CD4-positive, alpha-beta T cell treated with Interferon gamma for 1 hour (primary cell): ENCODE measurements at places on chromosomes 16 and 17.

GRCh38 chr17:37752482-37752881 is 7.6 kb upstream of the HNF1B start:
- no peak for DNase-seq

GRCh38 chr17:8865385-8865784 is 2.1 kb downstream of the PIK3R6 start:
- no peak for DNase-seq

- peak; percentile 80 for DNase-seq
These were observed 6.6 kb downstream of the PRSS8 start for GRCh38 chr16:31128711-31129567.

DNA sequence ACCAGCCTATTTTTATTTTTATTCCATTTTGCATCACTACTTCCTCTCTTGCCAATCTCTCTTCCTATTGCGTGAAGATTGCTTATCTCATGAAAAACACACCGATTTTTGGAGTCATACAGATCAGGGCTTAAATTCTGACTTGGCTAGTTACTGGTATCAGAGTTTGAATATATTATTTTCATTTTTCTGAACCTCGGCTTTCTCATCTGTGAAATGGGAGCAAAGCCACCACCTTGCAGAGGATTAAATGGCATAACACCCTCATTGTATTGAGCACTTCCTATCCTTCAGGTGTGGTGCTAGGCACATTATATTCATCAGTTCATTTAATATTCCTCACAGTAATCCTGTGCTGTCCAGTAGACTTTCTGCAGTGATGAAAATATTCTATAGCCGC is 208.8 kb downstream of the HAPSTR1 start:
- DNase-seq: no peak

DNA sequence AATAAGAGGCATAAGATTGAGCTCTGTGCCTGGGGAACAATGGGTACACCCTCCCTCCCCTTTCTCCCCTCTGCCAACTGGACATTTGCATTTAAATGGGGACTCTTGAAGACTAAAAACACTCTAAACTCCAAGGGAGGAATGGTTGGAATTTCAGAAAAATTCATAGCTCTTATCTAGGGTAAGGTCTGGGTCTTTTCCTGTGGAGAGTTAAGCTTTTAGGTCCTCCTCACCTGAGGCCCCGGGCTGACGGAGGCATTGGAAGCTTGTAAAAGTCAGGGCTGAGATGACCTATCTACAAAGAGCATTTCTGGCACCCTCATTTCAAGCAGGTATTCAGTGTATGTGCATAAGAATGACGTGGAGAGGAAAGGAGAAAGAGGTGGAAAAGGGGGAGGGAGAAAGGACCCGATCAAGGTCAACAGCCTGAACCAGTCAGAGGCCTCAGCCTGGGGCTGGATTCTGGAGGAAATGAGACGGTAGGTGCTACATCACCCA is 78.0 kb downstream of the RAP1GAP2 start:
- DNase-seq: no peak

DNA sequence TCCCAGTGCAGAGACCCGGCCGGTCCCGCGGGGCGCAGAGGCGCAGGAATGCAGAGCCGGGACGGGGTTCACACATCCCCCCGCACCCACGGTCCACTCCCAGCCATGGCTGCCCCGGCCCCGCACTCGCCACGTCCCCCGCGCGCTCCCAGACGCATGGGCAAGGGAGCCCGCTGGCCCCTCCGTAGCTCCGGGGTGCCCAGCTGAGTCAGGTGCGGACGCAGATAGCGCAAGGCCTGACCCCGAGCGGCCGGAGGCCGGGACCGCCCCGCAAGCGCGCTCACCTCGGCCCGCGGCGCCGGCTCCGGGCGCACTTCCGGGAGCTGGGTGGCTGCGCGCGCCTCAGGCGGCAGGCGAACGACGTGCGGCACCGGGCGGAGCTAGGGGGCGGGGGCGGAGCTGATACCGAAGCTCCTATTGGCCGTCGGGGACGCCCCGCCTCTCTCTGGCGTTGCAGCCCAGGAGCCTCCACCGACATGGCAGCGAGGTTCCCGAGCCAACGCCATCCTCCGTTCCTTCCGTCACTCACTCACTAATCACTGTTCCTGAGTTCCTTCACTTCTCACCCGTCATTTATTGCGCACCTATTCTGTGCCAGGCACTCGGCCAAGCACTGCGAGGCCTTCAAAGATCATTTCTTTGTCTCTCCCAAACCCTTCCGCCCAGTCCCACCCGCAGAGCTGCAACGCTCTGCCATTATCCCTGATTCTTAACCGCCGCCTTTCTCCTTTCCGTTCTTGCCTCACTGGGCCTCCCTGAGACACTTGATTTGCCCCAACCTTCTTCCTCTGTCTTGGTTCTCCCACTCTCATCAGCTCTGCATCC is at the start of gene ZNF18:
Gene ZNF18, minus strand, starts transcription at position 329 of the 825 bp plus-strand sequence. CDS start 4,646 bp downstream, outside the sequence.
- DNase-seq: peak; percentile 95

GRCh38 chr17:3512505-3513171 is 36.8 kb downstream of the ASPA start:
- DNase-seq: no peak

DNA sequence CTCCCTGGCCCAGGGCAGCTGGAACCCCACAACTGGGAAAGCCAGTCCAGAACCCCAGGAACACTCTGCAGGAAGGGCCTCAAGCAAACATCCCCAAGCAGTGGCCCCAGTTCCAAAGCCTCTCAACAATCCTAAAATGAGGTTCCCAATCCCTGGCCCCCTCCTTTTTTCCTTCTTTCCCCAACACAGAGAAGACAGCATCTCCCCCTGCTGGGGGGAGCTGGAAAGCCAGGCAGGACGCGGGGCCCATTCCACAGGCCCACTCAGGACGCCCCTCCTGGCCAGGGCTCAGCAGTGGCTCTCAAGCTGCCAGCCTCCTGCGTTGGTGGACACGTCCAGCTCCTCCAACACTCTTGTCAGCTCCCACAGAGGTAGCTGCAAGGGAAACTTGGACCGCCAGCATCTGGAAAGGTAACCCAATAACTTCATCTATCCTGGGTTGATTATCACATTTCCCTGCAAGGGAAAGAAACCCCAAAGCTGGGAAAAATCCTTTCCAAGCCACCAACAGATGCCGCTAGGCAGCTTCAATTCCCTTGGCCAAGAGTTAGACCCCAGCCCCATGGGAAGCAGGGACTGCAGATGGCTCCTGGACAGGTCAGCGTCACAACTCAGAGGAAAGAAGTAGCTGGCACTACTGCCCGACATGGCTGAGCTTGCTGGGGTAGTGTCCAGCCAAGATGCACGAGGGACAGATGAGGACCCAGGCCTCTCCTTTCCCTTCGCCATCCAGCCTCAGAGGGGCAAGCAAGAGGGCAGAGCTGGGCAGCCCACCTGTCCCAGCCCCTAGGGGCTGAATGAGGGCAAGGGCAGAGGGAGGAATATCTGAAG is 7.6 kb downstream of the HDAC5 start:
- DNase-seq: no peak

GRCh38 chr17:69802045-69802740 is 272.8 kb upstream of the KCNJ16 start:
- DNase-seq: no peak

DNA sequence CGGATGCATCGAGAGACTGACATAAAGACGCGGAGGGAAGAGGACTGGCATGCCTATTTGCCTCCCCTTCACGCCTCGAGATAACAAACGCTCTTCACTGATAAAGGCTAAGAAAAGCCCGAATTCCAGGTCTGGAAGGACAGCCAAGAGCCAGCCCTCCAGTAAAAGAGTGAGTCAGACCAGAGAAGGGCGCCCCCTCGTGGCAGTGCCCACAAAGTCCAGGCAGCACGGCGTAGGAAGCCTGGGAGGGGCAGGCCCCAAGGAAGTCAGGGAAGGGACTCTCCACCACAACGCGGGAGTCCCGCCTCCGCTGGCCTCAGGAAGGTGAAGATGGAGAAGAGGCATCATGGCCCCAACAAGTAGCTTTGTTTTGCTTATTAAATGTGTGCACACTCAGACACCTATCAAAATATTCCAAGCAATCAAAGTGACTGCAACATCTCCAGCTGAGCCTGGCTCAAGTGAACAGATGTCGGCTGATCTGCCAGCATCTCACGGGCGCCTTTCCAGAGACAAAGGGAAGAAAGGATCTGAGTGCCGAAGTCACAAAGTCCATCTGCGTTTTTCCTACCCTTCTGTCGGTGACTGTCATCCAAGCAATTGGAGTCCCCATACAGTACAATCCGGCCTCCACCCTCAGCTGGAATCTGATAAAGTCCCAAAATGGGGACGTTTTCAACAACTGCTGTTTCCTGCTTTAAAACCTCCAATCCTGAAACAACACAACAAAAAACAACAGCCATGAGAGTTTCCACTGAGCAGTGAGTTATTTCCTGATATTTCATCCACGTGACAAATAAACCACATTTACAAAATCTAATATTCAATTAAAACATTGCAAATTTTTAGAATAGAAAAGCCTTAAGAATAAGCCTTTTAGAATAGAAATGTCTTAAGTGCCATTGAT is 20.4 kb upstream of the SLC38A8 start:
- peak; percentile 31 for DNase-seq

GRCh38 chr16:49947907-49948678 is 76.9 kb upstream of the CNEP1R1 start:
- DNase-seq: no peak

DNA sequence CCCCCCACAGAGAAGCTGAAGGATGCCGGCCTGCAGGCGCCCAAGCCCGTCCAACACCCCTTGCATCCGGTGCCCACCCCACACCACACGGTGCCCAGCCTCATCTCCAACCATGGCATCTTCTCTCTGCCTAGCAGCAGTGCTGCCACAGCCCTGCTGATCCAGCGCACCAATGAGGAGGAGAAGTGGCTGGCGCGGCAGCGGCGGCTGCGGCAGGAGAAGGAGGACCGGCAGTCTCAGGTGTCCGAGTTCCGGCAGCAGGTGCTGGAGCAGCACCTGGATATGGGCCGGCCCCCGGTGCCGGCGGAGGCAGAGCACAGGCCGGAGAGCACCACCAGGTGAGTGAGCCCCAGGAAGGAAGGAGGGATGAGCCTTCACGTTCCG is 31.5 kb downstream of the GINS2 start:
- DNase-seq: no peak

GRCh38 chr17:29162082-29162908 is 17.9 kb downstream of the MYO18A start:
- DNase-seq: no peak

DNA sequence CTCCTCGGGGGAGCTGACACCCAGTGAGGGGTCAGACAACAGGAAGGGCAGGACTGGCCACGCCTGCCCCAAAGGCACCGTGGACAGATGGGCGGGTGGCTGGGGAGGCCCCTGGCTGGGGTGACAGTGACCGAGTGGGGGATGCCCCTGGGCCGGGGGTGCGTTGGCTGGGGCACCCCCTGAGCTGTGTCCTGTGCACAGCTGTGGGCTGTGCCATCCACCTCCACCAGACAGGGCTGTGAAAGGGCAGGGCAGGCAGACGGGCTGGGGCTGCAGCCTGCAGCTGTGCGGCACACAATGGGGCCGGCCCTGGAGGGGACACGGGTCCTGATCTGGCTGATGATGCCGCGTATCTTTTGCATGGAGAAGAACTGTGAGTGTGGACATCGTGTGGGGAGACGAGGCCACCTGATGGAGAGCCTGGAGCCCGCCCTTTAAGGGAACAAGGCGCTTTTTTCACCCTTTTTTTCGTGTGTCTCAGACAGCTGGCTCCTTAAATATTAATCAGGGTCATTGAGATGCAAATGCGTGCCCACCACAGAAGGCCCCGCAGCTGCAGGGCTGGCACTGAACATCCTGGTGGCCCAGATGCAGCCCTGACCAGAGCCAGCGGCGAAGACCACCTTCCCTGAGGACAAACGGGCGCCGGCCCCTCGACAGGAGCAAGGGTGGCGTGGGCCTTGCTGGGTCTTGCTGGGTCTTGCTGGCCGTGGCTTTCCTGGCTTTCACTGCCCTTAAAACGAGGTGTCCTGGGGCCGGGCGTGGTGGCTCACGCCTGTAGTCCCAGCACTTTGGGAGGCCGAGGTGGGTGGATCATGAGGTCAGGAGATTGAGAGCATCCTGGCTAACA is 42.4 kb upstream of the GNG13 start:
- DNase-seq: no peak

GRCh38 chr17:45997624-45998023 is 1.4 kb upstream of the STH start:
- no peak for DNase-seq

- no peak for DNase-seq
These were observed 1.1 kb upstream of the LCMT1 start for GRCh38 chr16:25110387-25110947.

DNA sequence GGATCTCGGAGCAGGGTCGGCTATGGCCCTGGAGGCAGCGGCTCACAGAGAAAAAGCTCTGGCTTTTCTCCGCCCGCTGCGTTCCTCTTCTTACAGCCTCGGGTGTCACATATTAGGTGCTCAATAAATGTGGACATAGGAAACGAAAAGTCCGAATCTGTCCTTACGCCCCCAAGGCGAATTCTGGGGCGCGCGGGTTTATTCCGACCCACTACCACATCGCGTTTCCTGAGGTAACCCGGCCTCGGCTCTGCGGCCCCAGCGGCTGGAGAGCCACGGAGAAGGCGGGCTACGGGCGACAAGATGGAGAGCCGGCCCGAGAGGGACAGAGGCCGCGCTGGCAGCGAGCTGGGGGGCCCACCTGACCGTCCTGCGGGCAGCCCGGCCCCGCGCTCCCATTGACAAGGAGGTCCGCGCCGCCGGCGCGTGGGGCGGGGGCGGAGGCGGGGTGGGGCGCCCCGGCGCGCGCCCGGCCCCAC is 573 bp upstream of the GNAO1 start:
- no peak for DNase-seq

DNA sequence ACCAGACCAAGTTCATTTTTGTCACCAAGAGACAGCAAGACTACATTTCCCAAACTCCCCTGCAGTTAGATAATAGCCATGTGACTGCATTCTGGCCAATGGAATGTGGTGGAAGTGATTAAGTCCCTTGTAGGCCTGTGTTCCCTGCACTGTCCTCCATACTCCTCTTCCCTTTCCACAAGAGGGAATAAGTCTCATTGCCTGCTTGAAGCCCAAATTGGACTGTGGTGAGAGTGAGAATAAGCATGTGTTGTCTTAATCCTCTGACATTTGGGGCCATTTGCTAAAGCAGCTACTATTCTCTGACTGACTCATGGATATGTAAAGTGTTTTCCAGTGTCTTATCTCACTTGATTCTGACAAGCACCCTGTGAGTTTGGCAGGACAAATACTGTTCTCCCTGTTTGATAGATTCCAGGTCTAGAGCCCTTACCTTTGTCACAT is 20.7 kb downstream of the PIK3R6 start:
- no peak for DNase-seq

GRCh38 chr16:85193115-85193493 is 80.8 kb upstream of the CIBAR2 start:
- no peak for DNase-seq

GRCh38 chr17:50452630-50453300 is 15.9 kb downstream of the CHAD start:
- DNase-seq: no peak
